NCI-H446 treated with DMSO at 0.1 percent for 48 hours (cell line): ENCODE measurements at places on chromosomes 12 and 14.
A peak's percentile ranks its signal among the peaks of the same experiment; 100 is the strongest.

DNA sequence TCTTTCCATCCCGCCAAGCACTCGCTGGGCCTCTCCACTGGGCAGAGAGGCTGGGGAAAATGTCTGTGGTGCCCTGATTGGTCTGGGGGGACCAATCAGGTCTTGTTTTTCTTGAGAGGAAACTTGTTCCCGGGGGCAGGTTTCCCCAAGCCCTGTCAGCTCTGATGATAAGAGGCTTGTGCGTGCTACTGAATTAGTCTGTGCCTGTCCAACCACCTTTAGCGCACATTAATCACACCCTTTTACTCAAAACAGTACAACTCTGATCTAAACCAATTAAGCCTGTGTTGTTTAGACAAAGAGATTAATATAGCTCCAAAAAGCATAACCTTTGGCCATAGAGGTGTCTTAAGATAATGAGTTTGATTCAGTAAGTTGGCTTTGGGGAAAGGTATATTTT is 580.4 kb downstream of the VRK1 start:
- DNase-seq: no peak

GRCh38 chr14:87111126-87111525 is 881.9 kb downstream of the GALC start:
- DNase-seq: no peak

DNA sequence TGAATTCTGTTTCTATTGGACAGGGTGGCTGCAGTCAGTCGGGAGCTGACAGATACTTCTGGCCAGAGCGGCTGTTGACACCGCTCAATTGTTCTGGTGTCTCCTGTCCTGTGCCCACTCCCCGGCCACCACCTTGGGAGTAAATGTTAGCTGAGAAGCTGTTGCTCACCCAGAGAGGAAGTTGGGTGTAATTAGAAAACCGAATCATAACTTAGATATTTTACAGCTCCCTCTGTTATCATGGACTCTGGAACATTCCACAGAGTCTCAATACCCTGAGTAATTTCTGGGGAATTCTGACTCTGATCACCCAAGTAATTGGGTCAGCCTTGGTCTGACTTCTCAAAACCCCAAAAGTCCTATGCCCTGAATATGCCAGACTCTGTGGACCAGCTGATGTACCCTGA is 58.3 kb upstream of the RFLNA start:
- no peak for DNase-seq

- no peak for DNase-seq
These were observed 14.8 kb upstream of the OR6J1 start for GRCh38 chr14:22658946-22659345.

DNA sequence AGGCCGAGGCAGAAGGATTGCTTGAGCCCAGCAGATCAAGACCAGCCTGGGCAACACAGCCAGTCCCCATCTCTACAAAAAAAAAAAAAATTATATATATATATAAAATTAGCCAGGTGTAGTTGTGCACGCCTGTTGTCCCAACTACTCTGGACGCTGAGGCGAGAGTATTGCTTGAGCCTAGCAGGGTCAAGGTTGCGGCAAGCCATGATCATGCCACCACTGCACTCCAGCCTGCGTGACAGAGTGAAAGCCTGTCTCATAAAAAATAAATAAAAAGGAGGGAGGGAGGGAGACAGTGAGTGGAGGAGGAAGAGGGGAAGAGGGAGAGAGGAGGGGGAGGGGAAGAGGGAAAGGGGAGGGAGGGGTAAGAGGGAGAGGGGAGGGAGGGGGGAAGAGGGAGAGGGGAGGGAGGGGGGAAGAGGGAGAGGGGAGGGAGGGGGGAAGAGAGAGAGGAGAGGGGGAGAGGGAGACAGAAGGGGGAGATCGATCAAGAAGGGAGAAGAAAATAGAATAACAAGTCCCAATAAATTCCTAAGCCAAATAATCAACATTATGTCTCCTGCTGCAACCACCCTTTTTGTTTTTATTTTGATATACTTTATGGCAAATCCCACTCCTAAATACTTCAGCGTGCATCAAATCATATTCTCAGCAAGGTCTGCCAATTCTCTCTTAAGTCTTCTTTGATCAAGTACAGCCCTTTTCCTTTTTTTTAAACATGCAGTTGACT is 163.9 kb downstream of the MED13L start:
- DNase-seq: no peak

GRCh38 chr12:29980304-29980703 is 196.6 kb upstream of the TMTC1 start:
- DNase-seq: no peak

DNA sequence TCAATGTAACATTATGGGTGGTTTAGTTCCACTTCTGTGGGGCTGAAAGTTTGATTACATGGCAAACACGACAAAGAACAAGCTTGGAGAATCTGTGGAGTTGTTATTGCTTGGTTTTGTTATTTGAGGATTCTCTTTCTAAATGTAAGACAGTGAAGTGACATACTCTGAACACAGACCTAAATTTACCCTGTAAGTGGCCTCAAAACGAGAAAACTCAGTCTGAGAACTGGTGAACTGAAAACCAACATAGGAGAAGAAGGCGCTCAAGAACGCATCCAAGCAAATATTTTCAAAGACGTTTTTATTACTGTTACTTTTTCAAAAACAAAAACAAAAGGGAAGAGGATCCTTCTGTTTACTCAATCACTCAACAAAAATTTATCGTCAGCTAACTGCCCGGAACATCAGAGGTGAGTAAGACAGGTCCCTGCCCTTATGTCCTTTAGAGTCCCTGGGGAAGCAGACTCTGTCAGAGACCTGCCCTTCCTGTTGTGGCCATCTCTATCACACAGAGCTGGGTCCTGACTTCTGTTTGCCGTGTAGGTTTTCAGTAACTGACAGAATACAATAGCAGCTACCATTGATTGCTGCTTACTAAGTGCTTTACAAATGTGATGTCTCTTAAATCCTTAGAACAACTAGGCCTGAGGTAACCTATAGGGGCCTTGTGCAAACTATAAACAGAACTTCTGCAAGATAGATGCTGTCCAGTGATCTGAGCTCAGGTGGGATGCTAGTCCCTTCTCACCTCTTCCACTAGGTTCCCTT is 79.3 kb upstream of the C12orf71 start:
- DNase-seq: no peak

DNA sequence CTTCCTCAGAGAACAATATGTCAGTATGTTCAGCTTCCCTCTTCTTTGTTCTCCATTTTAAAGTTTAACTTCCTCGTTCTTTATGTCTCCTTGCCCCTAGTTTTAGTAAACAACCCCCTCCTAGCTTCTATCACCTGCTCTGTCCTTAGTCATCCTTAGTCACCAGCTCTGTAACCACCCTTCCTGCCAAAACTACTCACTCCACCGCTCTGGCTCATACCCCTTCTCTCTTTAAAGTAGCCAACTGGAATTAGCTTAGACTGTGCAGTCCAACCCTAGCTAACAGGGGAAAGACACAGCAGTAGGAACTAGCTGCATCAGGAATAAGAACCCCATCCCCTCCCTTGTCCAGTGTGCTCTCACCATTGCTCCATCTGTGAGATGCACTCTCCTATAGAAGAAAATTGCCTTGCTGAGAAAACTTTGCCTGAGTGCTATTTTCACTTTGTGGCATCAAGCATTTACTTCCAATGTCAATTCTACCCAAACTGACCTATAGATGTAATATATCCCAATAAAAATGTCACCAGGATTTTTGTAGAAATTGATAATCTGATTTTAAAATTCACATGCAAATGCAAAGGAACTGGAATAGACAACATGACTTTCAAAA is 603.2 kb downstream of the C12orf50 start:
- no peak for DNase-seq

GRCh38 chr14:102667703-102668102 is 75.3 kb downstream of the RCOR1 start:
- DNase-seq: no peak

DNA sequence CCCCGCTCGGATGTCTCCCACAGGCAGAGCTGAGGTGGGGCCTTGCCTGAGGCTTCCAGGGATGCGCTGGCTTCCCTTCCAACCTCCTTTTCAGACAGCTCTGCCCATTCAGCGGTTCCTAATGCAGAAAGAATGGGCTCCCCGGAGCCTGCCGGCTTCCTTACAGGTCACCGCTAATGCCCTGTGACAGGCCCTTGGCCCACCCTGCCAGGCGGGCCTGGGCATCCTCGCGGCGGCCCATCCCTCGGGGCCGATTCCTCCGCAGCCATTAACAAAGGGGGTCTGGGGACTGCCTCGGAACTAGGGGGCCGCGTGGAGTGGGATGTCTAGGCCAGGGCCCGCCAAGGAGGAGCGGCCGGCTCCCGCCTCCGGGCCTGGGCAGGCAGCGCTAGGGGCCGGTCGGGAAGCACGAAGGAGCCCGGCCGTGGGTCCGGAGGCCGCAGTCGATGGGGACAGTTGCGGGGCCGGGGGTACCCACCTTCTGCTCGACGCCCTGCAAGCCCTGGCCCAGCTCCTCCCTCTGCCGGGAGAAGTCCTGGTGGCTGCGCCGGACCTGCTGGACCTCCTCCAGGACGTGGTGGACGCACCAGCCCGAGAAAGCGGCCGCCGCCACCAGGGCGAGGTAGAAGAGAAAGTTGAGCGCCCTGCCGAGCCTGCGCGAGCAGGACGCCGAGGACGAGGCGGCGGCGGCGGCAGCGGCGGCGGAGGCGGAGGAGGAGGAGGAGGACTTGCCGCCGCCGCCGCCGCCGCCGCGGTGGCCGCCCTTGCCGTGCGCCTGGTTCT is 738 bp downstream of the CKAP4 start:
- DNase-seq: no peak

GRCh38 chr12:63420206-63420644 is 248.1 kb downstream of the DPY19L2 start:
- DNase-seq: peak; percentile 56

GRCh38 chr12:118035190-118036041 is 18.9 kb downstream of the RFC5 start:
- no peak for DNase-seq

DNA sequence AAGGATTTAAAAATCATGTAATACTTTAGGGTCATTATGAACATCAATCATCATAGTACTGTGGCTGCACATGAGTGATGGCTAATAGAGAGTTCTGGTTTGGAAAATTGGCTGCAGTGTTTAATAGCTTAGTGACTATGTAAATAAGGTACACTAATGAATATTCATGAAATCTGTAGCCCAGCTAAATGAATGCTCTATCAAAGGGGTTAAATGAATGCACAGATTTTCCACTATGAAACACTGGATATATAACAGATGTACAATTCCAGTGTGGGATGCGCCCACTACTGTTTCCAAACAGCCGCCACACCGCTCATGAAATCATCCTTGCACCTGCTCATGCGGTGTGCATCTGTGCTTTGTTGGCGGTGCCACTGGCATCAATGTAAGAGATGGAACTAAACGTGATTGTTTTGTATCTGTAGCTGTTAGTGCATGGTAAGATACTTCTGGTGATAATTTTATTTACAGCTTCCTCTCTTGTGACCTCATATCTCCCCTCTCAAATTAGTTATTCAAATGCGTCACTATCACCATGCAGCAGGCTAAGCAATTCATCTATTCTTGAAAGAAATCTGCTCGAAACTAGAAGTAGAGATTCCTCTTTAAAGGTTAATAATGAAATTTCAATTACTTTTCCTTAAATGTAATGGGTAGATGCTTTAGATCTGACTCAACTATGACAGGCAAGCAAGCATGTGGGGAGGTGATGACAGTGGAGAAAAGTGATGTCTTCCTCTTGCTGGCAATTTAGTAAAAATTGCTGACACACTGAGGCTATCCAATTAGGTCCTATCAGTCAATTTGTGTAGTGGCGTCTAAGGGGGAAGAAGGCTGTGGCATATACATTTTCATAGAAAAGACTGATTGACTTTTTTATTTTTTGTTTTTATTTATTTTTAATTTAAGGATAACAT is 433.6 kb downstream of the AEBP2 start:
- DNase-seq: no peak

DNA sequence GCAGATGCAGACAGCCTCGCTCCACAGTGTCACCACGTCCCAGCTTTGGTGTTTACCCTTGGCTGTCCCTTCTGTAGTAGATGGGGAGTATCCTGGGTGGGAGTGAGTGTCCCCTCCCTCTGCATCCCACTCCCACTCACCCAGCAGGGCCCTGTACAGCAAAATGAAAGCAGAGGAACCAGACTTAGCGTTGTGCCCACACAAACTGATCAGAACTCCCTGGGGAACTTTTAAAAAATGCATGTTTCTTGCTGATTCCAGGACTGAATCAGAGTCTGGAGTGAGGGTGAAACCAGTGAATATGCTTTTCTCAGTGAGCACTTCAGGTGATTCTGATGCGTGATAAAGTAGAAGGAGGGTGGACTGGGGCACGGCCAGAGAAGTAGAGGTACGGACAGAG is 2.9 kb downstream of the ACVRL1 start:
- no peak for DNase-seq

- no peak for DNase-seq
These were observed 2.8 kb upstream of the HOXC8 start for GRCh38 chr12:54005853-54006558.

- DNase-seq: no peak
These were observed 51.8 kb downstream of the ASCL4 start for GRCh38 chr12:107826276-107826675.

DNA sequence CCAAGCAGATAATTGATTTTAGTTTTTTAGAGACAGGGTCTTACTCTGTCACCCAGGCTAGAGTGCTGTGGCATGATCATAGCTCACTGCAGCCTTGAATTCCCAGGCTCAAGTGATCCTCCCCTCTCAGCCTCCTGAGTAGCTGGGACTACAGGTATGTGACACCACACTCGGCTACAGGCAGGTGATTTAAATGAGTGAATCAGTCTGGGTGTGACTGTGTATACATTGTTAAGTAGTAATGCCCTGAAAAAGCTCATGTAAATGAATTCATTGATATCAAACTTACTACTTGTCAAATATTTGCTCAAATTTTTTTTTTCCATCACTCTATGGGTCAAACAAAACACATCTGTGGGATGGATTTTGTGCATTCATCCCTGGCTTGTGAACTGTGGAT is 6.3 kb upstream of the USP44 start:
- no peak for DNase-seq

DNA sequence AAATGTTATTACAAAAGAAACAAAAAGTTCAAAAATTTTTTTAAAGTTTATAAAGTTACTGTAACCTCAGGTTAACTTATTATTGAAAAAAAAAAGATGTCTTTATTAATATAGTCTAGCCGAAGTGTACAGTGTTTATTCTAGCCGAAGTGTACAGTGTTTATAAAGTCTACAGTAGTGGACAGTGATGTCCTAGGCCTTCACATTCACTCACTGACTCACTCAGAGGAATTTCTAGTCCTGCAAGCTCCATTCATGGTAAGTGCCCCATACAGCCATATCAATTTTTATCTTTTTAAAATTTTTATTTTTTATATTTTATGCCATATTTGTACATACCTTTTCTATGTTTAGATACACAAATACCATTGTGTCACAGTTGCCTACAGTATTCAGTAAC is 10.4 kb downstream of the ATG2B start:
- DNase-seq: no peak
